ENCODE measurements at places on chromosomes 1 and 21.
A peak's percentile ranks its signal among the peaks of the same experiment; 100 is the strongest.

DNA sequence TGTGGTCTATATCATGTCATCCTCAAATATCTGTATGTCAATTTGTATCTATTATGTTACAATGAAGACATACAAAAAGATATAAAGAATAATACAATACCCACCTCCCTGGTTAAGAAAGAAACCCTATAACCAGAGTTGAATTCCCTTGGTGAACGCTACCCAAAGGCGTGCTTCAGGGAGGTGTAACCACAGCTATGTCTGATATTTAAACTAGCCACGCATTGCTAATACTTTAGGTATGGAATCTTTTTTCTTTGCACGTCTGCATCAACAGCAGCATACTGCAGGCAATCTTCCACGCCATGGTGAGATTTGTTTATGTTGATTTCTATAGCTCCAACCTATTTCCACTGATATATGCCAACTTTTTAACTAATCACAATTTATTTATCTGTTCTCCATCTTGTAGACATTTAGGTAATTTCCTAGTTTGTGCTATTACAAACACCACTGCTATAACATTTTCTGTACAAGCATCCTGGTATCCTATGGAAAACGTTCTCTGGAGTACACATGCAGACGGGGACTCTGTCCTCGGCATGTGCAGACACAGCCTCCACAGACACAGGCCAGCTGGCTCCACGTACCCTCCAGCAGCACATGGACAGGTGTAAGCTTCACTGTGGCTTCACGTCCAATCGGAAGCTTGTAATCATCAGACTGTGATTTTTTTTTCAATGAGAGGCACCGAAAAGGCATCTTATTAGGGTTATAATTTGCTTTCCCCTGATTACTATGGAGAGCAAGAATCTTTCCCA lies 58.5 kb downstream of the HSF2BP start:
- no peak overlapping the region for H3K4me3 ChIP-seq
- no peaks in the 10 kb centered on the region for H3K27me3 ChIP-seq
- DNase-seq, result no peak
- H3K36me3 ChIP-seq, result no peaks in the 10 kb centered on the region
- no peaks in the 10 kb centered on the region for H3K4me1 ChIP-seq

DNA sequence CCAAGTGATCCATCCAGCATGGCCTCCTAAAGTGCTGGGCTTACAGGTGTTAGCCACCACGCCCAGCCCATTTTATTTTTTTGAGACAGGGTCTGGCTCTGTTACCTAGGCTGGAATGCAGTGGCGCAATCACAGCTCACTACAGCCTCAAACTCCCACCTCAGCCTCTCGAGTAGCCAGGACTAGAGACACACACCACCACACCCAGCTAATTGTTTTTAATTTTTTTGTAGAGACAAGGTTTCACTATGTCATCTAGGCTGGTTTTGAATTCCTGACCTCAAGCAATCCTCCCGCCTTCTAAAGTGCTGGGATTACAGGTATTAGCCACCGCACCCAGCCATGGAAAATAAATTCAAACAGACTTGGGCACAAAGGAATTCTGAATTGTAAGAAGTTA lies 31.9 kb downstream of the PUM1 start:
- no peak for DNase-seq
- H3K36me3 ChIP-seq, result no peaks in the 10 kb centered on the region
- peaks cover 80% of the 10 kb centered on the region for H3K4me1 ChIP-seq
- no peak overlapping the region for H3K4me3 ChIP-seq

- H3K4me1 ChIP-seq, result no peaks in the 10 kb centered on the region
- H3K36me3 ChIP-seq, result no peaks in the 10 kb centered on the region
- no peak overlapping the region for H3K27ac ChIP-seq
- no peak overlapping the region for H3K4me3 ChIP-seq
Observed at GRCh38 chr1:246181241-246181640, 325.8 kb downstream of the SMYD3 start.

GRCh38 chr1:99017655-99018054 lies 13.0 kb upstream of the PLPPR5 start:
- no peak overlapping the region for H3K4me3 ChIP-seq
- no peaks in the 10 kb centered on the region for H3K27me3 ChIP-seq
- H3K27ac ChIP-seq, result no peak overlapping the region
- DNase-seq, result no peak
- H3K36me3 ChIP-seq, result no peaks in the 10 kb centered on the region

- H3K27ac ChIP-seq, result no peak overlapping the region
- H3K4me3 ChIP-seq, result no peak overlapping the region
- DNase-seq, result peak; percentile 13
- H3K36me3 ChIP-seq, result no peaks in the 10 kb centered on the region
Observed at GRCh38 chr1:1990222-1990621, 13.4 kb downstream of the CFAP74 start.

DNA sequence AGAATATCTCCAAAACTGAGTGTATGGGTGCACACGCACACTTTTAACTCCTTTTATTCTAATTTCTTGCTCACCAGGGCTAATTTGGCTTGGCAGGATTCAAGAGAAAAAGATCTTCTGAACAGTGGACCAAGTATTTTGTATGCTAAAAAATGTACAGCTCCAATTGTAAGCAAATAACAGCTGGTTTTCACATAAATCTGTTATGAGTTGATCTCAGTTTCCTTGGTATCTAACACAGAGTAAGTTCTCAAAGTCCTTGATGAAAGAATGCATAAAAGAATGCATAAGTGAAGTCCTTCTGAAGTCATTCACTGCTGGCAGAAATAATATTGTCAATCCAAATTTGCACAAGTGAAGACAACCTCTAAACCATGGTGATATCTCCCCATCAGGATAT lies 213.0 kb downstream of the OMA1 start:
- no peak overlapping the region for H3K27ac ChIP-seq
- no peak overlapping the region for H3K4me3 ChIP-seq
- no peaks in the 10 kb centered on the region for H3K4me1 ChIP-seq
- no peaks in the 10 kb centered on the region for H3K36me3 ChIP-seq

GRCh38 chr21:42003051-42003461 lies 7.1 kb downstream of the ZBTB21 start:
- no peaks in the 10 kb centered on the region for H3K4me1 ChIP-seq
- no peak overlapping the region for H3K4me3 ChIP-seq
- H3K36me3 ChIP-seq, result no peaks in the 10 kb centered on the region
- no peaks in the 10 kb centered on the region for H3K27me3 ChIP-seq
- H3K27ac ChIP-seq, result no peak overlapping the region

- H3K4me1 ChIP-seq, result peaks cover 19% of the 10 kb centered on the region
- no peak for DNase-seq
- no peak overlapping the region for H3K27ac ChIP-seq
- H3K27me3 ChIP-seq, result no peaks in the 10 kb centered on the region
- no peak overlapping the region for H3K4me3 ChIP-seq
- no peaks in the 10 kb centered on the region for H3K36me3 ChIP-seq
Observed at GRCh38 chr1:201646411-201647022, 107.6 kb downstream of the NAV1 start.

DNA sequence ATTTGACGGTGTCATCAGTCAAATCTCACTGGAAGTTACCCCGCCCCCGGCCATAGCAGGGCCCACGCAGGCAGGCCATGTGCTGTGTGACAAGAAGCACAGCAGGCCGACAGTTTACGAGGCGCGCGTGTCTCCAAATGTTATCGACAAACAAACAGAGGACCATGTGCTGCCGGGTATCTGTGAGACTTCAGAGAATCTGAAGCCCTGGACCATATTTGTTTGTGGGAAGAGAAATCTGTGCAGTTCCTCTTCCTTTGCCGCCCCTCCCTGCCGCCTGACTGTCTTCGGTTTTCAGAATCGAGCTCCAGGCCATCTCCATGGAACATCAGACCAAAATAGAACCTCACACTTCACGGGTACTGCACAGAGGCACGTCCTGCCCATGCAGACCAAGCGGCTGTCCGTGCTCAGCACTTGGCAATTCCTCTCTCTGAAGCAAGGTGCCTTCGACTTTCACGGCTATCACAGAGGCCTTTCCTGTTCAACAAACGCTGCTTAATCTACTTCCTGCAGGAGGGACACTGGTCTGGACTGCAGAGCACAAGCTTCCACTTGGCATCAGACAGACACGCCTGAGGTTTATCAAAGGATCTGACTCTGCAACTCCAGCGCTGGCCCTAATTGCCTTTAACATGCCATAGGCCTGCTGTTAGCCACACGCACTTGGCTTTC lies 135.7 kb upstream of the KRTAP19-8 start:
- H3K27me3 ChIP-seq, result no peaks in the 10 kb centered on the region
- H3K27ac ChIP-seq, result peak overlapping the region; percentile 35
- H3K4me3 ChIP-seq, result no peak overlapping the region
- DNase-seq, result peak; percentile 30

DNA sequence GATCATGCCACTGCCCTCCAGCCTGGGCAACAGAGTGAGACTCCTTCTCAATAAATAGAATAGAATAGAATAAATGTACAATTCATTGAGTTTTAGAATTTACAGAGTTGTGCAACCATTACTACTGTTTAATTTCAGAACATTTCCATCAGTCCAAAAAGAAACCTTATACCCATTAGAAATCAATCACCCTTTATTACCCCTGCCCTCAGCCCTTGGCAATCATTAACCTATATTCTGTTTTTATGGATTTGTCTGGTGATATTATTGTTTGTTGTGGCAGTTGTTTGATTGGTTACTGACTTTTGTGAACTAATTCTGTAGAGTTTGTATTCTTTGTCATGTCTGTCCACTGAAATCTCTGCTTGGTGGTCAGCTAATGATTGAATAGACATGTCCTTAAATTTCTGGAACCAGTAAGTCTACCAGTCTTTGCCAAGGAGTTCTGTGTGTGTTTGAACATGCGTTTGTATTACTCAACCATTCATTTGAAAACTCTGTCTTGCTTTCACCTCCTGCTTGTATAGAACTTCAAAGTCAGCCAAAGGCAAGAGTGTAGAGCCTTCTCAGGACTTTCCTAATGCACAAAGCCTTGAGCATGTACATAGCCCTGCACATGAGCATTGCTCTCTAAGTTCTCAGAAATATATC lies 208.8 kb downstream of the GPR52 start:
- no peak overlapping the region for H3K4me3 ChIP-seq
- no peaks in the 10 kb centered on the region for H3K27me3 ChIP-seq
- no peaks in the 10 kb centered on the region for H3K36me3 ChIP-seq
- H3K27ac ChIP-seq, result no peak overlapping the region
- no peaks in the 10 kb centered on the region for H3K4me1 ChIP-seq

DNA sequence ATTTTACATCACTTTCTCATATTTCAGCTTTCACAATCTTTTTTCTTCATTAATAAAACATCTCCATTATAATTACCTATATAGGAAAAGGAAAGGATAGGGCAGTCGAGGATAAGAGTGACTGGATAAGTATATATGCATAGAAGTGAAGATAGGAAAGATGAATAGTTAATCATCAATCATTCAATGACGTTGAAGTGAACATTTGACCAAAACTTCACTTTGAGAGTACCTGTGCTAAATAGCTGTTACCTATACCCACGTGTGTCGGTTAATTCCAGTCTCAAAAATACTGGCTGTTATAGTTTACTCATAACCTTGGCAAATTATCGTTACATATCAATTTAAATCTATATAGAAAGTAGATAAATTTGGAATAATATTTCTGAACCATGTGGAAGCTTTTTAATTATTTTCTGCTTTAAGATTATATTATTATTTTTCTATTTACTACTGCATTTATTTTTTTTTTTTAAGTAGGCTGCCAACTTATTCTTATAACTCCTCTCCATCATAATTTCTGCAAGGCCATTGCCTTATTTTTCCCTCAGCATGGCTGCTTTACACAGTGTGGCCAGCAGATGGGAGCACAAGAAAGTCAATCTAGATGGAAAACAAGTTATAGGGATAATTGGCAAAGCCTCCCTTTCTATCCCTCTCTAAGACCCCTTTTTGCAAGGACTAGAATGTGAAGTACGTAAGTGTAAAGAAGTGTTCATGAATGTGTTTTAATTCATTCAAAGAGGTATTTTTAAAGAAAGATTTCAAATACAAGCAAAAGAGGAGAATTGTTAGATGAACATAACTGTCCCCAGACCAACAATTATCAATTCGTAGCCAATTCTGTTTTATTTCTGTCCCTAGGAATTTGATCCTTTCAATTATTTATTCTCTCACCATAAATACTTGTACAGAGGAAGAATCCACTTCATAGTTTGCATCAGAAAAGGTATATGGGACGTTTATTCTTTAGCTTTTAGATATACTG lies 290.4 kb downstream of the KCNT2 start:
- no peak overlapping the region for H3K4me3 ChIP-seq
- no peaks in the 10 kb centered on the region for H3K4me1 ChIP-seq
- H3K36me3 ChIP-seq, result no peaks in the 10 kb centered on the region
- no peak overlapping the region for H3K27ac ChIP-seq
- no peaks in the 10 kb centered on the region for H3K27me3 ChIP-seq

DNA sequence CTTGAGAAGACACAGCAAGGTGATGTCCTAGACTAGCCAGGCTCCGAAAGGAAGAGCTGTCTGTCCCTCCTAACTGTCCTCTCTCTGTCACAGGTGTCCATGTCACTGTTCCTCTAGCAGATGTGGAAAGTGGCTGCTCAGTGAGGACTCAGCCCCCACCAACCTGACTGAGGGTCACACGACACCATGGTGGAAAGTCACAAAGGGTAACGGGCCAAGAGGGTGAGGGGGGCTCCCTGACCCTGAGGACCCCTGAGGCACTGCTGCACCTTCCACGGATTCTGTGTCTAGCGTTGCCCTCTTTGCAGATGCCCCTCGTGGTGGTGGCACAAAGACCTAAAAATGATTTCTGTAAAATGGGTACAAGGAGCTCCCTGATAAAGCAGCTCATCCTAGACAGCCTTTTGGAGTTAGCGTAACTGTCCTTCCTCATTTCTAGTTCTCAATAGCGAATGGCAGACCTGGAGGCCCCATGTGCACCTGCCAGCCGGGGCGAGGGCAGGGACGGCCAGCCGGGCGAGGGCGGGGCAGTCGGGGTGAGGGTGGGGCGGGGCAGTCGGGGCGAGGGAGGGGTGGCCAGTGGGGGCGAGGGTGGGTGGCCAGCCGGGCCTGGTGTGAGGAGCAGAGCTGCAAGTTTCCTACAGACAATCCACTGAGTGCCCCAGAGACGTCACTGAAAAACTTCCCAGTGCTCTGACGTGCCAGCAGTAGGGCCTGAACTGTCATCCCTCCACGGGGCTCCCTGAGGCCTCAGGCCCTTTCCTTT lies 23.4 kb downstream of the POFUT2 start:
- H3K4me1 ChIP-seq, result no peaks in the 10 kb centered on the region
- peaks cover 21% of the 10 kb centered on the region for H3K36me3 ChIP-seq
- H3K27ac ChIP-seq, result no peak overlapping the region
- DNase-seq, result no peak

DNA sequence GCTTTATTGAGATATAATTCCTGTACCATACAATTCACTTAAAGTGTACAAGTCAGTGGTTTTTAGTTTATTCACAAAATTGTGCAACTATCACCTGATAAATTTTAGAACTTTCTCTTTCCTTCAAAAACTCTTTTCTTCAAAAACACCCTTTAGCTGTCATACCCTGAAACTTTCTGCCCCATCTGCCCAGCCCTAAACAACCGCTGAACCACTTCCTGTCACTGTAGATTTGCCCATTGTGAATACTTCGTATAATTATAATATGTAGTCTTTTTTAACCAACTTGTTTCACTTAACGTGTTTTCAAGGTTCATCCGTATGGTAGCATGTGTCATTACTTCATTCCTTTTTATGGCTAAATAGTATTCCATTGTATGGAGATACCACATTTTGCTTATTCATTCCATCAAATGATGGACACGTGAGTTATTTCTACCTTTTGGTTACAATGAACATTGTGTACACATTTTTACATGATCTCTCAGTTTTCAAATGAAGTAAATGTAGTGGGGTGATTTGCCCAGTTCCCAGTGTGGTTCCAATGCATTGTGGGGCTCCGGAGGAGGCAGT lies 37.9 kb downstream of the WNT4 start:
- H3K4me1 ChIP-seq, result no peaks in the 10 kb centered on the region
- H3K27me3 ChIP-seq, result no peaks in the 10 kb centered on the region
- no peak overlapping the region for H3K4me3 ChIP-seq
- H3K36me3 ChIP-seq, result no peaks in the 10 kb centered on the region
- no peak for DNase-seq

- no peaks in the 10 kb centered on the region for H3K27me3 ChIP-seq
- no peaks in the 10 kb centered on the region for H3K36me3 ChIP-seq
- no peak overlapping the region for H3K27ac ChIP-seq
- DNase-seq, result no peak
Observed at GRCh38 chr1:168991667-168992475, 114.6 kb upstream of the ATP1B1 start.

Data from tibial nerve (tissue), 4 donors.